B cell (primary cell): ENCODE measurements at places on chromosomes 12 and 14. TPM values are rescaled to one million over a fixed set of nuclear protein-coding genes. Genes with fewer than 3 reads are reported as not detected.

DNA sequence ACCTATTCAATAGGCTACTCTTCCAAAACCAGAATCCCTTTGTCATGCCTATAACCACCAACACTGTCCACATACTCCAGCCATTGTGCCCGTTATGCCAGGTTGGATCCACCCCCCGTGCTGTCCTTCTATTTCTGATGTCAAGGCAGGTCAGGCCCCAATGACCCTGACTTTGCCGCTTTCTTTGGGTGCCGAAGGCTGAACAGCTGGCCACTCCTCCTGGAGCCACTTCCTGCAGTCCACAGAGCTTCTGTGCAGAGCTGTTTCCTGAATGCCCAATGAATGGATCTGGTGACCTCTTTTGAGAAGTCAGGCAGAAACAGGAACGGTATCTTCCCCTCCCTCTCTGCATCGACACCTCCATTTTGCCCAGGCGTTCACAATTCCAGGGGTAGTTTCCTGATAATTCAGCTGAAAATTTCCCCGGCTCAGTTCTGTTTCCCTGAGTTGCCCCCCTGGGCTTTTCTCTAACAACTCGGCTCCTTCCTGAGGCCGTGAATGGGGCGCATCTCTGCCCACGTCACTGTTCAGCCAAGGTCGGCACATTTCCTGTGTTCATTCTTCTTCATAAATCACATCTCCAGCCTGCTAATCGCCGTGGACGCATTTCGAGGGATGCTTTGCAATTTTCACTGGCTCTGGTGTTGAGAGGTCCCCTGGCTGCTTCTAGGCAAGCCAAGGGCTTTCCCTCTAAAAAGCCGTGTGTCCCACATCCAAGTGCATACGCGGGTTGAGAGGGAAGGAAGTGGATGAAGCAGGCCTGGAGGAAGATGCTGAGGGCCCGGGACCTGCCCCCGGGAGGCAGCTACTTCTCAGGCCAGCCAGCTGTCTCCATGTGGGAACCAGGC is 86.5 kb downstream of the PAPOLA start:
- DNase-seq: no peak

SCNN1A gene
- total RNA-seq: 0.20 TPM in 1 of 2 replicates, not detected in the other

DNA sequence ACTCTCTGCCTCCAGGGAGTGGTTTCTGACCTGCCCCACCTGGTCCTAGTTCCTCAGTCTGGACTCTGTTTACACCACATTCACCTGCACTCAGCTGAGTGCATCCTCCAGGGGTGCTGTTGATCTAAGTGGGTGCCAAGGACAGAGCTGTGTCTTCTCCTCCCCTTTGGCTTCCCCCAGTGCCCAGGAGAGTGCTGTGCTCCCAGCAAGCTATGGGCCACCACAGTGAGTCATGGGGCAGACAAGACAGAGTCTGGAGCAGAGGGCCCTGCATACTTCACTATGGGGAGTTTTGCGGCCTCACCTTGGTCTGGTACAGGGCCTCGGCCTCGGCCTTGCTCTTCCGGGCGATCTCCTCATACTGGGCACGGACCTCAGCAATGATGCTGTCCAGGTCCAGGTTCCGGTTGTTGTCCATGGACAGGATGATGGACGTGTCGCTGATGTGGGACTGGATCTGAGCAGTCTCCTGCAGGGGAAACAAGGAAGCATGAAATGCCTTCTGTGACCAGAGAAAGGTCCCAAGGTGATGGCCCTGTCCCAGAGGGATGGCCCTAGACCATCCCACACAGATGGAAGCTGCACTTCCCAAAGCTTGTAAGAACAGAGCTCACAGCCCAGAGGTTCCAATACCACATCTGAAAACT is 4.9 kb downstream of the KRT73 start:
- DNase-seq: no peak

METAP2 gene
- 49.9 and 64.5 TPM in 2 replicates for total RNA-seq

DNA sequence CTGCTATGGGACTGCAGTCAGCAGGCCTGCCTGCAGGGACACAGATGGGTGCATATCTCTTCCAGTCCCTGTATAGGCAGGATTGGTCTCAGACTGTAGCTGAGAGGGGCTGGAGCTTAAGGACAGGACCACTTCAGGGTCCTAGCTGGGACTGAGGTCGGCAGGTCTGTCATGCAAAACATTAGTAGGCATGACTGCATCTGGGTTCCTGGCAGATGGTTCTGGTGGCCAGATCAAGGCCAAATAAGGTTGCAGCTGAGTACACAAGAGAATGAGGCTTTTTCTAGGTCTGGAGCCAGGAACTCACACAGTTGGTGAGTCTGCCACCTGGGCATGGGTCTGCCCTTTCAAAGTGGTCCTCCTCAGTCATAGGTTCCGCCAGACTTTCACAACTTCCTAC is 155.8 kb downstream of the TPH2 start:
- DNase-seq: no peak

DNA sequence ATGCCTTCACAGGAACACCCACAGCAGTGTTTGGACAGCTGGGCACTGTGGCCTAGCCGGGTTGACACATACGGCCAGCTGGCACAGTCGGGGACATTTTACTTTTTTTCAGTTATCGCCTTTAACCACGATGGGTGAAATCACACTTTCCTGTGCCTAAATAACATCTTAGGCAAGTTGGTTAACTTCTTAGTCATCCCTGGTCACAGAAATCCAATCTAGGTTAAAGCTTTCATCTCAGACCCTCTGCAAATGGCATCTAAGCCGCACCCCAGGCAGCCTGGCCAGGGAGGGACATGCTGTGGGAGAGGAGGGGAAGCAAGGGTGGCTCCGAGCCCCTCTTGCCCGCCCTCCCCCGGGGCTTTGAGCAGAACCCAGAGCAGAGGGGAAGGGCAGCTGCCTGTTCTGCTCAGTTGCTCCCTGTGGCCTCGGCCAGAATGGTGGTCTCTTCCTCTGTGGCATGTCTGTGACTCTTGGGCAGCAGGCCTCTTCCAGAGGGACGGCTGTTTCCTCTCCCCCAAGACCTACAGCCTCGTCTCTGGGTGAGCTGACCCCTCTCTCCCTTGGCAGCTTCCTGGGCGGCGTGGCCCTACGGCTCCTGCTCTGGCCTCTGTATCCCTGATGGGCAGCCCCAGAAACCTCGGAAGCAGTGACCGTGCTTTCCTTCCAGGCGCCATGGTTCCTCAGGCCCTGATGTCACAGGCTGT is 85.4 kb upstream of the DYNC1H1 start:
- no peak for DNase-seq

FAM90A1 gene
- total RNA-seq: 0.17 and 0.34 TPM in 2 replicates

DNA sequence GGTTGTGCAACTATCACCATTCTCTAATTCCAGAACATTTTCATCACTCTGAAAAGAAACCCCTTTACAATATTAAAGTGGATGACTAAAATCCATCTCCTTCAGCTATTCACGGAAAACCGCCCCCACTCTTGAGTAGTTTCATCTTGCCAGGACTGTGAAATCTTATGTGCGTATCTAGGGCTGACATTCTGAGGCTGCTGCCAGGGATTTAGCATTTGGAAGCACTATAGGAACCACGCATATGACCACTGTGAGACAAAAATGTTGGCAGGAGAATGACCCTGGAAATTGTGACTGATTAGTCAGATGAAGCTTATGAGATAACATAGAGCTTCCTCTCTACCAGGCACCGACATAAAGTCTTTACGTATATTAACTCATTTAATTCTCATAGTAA is 305.2 kb upstream of the PDE3A start:
- DNase-seq: no peak

DNA sequence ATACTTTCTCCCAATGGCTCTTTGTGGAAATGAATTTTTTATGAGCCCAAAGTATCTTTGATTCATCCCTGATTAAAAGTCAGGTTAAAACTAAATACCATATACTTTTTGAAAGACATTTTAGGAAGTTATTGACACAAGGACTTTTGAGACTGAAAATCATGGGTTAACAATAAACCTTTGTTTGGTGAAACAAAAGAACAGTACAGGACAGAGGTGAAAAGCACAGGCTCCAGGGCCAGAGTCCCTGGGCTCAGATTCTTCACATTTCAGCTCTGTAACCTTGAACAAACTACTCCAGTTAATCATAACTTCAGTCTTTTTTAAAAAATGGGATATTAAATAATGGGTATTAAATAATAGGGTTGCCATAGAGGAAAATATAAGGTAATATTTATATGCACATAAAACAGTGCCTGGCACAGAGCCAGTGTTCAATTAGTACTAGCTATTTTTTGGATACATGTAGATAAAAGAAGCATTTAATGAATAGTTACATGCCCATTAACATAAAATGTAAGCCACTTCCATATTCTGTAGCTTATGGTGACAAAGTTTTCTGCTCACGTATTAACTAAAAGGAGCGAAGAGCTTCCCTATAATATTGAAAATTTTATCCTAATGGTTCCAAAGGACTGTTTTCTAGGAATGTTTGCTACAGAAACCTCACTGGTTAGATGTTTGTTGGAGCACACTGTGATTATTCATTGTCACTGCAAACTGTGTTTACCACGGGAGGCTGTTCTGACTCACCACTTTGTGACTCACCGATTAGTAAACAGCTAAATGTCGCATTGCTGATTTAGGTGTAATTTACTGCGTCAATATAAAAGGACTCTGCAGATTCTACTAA is 255.4 kb downstream of the DAD1 start:
- no peak for DNase-seq

- peak; percentile 80 for DNase-seq
These were observed 1059.8 kb downstream of the TMEM121 start for GRCh38 chr14:106586098-106586704.

GRCh38 chr14:83172363-83172762 is 1638.7 kb upstream of the SEL1L start:
- no peak for DNase-seq

DENND5B gene
- total RNA-seq: 55.3 and 60.4 TPM in 2 replicates

USP44 gene
- total RNA-seq: 7.0 and 7.1 TPM in 2 replicates

ZBTB1 gene
- 108 and 109 TPM in 2 replicates for total RNA-seq

PTPRB gene
- total RNA-seq: not detected in 2 replicates

DNA sequence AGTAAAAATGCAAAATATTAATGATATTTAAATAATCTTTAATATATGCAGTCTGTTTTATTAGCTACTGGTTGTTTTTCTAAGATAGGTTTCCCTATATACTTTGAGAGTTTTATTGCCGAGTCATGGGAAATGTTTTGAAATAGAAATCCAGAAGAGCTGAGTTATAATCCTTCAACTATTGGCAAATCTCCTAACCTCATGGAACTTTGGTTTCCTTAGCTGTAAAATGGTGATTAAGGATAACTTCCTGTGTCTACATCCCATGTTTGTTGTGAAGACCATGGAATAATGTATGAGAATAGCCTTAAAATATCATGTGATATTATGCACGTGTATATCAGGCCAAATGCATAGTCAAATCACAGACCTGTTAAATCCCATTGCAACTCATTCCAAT is 51.0 kb downstream of the UNC79 start:
- DNase-seq: no peak

RDH12 gene
- total RNA-seq: not detected in 2 replicates

SLC10A1 gene
- total RNA-seq: not detected in 2 replicates

GPR84 gene
- not detected in 2 replicates for total RNA-seq

DNA sequence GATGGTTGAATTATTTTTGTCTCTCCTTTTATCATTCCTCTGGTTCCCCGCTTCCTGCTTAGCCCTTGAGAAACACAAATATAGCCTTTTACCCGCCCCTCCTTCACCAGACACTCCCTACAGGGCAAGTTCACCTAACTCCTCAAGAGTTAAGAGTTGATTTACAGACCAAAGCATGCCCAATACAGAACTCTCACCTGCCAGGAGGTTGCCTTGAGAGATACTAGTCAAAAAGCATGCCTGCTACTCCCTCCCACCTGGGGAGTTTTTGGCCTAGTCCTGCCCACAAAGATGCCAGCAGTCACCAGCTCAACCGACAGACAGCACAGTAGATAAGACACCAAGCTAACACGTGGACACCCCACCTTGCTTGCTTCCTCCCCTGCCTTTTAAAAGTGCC is 11.2 kb downstream of the LGMN start:
- DNase-seq: peak; percentile 32

- DNase-seq: no peak
These were observed 44.3 kb downstream of the SCYL2 start for GRCh38 chr12:100311317-100311716.

DNA sequence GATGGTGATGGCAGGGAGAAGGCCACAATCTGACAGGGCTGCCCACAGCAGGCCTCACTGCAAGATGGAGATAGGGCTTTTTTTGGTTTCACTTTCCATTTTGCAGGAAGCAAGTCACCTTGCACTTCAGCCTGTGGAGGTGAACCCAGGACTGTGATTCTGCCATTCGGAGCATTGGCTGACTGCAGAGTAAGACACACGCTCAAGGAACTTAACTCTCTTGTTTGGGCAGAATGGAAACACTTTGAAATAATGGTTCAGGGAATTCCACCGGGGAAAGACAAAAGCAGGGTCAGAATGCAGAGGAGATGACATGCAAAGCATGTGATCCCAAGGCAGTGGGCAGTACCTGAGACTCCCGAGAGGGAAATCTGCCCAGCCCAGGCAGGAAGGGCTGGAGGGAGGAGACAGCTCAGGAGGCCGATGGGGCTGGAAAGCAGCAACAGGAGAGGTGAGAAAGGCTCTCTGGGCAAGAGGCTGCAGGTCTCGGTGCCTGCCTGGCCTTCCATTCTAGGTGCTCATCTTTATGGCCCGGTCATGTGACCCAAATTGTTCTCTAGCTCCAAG is 58.7 kb upstream of the PRMT8 start:
- no peak for DNase-seq

- DNase-seq: no peak
These were observed 181.9 kb downstream of the C12orf42 start for GRCh38 chr12:103313894-103314293.

GLI1 gene
- 3.9 and 4.1 TPM in 2 replicates for total RNA-seq

DNA sequence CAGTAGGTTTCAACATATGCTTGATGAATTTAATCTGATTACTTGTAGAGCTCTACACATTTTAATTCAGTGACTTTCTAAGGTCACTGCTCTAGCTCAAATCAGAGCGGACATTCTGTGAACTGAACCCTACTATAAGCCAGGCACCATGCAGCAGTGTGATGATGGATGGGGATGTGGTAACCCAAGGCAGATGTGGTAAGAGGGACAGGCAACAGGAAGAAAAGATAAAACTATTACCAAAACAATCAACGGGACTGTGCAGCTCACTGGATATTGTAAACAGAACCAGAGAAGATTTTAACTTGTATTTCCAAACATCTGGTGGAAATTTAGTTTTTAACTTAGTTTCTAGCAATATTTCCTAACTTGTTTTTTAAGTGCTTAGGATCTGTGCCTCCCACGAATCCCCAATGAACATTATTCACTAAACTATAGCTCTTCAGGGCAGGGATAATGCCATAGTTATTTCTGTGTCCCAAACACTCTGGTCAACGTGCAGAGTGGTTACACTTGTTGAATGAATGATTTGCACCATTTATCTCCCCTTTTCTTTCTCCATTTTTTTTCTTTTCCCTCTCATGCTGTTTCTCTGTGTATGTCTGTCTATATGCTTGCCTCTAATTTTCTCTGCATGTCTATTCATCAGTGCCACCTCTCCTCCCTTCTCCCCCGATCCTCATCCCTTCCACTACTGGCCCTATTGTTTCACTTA is 3.0 kb downstream of the ERO1A start:
- no peak for DNase-seq

GRCh38 chr14:69673578-69674305 is 62.3 kb downstream of the SUSD6 start:
- DNase-seq: no peak

DNA sequence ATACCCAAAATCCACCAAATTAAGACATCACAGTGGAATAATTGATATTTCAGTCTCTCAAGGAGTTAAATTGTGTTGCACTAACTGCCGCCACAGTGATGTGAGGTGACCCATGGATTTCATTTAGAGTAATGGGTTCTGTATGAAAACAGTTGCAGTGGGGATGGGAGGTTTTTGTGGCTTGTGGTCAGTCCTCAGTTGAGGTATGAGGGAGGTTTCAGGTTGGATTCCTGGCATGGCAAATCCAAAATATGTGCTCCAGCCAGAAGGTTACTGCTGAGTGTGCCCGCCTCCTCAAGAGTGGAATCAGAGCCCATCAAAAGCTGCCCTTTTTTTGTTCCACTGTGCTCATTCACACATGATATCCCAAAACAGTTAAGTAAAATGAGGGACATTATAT is 487.1 kb downstream of the EGLN3 start:
- DNase-seq: no peak
